ENCODE measurements at places on chromosomes 11 and 22. TPM values are rescaled to one million over a fixed set of nuclear protein-coding genes. Genes with fewer than 3 reads are reported as not detected.
A peak's percentile ranks its signal among the peaks of the same experiment; 100 is the strongest.

The CASP1 gene
- total RNA-seq, result 44.3 TPM

The CCDC87 gene
- 0.83 TPM for total RNA-seq

The CNGA4 gene
- 0.17 TPM for total RNA-seq

The SLC17A6 gene
- total RNA-seq, result not detected

DNA sequence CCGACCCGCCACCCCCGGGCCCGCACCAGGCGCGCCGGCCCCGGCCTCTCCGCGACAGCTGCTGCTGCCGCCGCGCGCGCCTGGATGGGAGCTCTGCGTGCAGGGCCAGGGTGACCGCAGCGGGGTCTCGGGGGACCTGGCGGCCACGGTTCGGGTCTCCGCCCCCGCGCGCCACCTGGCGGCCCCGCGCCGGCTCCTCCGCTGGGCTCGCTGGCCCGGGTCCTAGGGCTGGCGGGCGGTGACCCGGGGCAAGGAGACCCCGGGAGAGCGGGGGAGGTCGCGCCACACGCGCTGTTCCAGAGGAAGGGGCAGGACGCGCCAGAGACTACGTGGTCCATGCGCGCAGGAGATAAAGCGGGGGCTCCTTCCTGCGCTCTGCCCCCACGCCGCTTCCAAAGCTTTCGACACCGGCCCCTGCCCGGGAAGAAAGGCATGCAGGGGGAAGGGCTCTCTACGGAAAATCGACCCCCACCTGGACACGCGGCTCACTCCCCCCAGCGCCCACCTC, 562 bp downstream of the SHANK2 start:
- no peak for DNase-seq

The SULT4A1 gene
- total RNA-seq, result 0.82 TPM

GRCh38 chr22:38104084-38104483, 6.4 kb downstream of the BAIAP2L2 start:
- DNase-seq, result no peak

GRCh38 chr11:28763151-28763550, 655.0 kb downstream of the METTL15 start:
- no peak for DNase-seq

GRCh38 chr22:45678961-45679912, 7.6 kb downstream of the ATXN10 start:
- DNase-seq, result peak; percentile 81

DNA sequence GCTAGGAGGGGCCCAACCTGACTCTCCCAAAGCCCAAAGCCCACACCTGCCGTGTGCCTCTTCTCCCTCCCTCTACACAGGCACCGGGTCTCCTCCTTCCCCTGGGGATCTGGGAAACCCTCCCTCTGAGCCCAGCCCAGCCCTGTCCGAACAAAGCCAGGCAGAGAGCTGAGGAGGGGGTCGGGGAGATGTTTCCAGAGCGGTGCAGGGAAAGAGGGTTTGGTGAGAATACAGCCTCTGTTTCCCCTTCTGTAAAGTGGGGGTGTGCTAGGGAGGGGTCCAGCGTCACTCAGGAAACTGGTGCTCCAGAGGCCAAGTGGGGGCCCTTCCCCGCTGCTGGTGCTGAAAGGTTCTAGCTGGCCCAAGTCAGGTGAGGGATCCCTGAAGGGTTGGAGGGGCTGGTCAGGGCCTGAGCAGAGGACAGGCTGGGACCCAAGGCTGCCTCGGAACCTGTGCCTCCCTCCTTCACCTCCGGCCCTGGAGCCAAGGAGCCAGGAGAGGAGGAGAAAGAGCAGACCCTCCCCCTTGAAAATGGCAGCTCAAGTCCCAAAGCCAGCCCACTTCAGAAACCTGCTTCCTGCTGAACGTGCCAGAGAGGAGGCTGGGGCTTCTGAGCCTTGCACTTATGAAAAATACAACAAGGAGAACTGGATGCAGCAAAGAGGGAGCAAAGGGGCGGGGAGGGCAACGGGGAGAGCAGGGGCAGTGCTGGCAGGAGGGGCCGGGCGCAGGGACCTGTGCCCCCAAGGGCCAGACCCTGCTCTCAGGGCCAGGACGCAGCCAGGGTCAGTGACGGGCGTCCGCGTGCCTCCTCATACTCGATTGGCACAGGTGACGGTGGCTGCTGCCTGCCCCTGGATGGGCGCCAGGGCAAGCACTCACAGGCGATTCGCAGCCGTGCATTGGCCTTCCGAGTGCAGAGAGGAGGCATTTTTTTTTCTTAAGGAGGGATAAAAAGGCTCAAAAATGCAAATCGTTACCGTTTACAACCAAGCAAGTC, 43.2 kb downstream of the MACROD1 start:
- DNase-seq, result no peak

- DNase-seq, result no peak
Observed at GRCh38 chr11:71466358-71466757, 13.4 kb downstream of the NADSYN1 start.

The ROBO4 gene
- total RNA-seq, result 2.0 TPM

DNA sequence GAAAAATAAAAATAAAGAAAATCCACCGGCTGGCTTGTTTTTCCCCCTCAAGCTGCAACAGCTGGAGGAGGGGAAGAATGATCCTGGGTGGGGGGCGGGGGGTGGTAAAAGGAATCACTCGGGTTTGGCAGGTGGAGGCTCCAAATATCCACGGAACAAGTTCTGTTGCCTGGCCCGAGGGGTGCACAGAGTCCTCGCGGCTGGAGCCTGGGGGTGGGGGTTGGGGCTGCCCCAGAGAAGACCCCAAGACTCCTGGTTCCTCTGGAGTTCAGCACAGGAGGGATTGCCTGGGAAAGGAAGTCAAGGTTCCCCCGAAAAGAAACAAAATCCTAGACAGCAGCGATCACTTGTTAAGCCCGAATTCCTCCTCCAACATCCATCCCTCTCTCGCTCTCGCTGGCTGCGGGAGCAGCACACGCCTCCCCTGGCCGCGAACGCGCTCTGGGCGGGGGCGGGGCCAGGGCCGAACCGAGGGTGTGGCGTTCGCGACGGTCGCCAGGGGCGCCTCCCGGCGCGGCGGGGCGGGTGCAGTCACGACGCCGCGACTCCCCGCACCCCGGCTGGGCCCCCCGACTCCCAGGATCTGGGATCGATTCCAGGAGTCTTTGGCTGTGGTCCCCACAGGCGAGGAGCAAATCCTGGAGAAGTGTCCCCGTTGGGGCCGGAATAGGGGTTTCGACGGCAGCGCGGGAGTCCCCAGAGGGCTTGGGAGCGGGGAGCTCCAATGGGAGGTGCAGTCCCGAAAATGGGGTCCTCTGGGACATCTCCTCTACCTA, at the start of gene KCNA4:
Gene KCNA4 (minus strand): TSS at position 443 of the 776 bp plus-strand sequence. CDS start 4,352 bp downstream, outside the sequence.
- no peak for DNase-seq

DNA sequence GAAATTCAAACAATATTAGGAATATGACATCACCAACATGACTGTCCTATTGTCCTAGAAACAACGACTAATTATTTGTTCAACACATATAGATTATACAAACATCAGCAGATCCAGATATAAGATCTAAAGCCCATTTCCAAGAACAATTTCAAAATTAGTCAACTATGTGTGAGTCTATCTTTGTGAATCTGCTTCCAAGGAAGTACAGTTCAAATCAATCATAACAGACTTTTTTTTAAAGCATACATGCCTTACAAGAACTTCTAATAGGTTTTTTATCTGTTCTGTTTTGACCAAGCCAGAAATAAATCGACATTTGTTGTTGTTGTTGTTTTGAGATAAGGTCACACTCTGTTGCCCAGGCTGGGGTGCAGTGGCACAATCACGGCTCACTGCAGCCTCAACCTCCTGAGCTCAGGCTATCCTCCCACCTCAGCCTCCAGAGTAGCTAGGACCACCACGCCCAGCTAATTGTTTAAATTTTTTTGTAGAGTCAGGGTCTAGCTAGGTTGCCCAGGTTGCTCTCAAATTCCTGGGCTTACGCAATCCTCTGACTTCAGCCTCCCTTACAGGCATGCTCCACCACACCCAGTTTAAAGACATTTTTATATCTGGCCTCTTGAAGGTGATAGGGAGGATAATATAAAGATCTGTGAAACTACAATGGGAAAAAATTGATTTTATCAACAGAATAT, 54.8 kb downstream of the DENND5A start:
- no peak for DNase-seq

DNA sequence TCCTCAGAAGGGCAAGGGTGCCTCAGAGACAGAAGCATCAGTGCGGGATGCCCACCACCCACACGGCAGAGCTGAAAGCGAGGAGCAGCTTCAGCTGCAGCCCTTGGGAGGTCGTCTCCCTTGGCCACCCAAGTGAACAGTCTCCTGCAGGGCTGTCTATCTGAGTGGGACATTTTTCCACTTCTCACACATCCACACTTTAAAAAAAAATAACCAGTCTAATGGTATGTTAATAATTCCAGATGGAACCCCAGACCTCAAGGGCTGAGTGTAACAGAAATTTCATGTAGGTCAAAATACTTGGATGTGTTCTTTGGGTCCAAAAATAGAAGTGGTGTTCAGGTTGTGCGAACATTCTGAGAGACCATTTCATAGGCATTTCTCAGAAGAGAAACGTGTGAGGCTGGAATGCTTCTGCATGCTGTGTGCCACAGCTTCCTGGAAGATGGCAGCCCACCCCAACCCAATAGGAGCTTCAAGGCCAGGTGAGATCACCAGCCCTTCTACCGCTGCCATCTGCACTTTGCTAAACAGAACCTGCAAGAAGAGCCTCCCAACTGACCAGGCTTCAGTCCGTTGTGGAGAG, 623.2 kb downstream of the OPCML start:
- no peak for DNase-seq

- DNase-seq, result peak; percentile 43
Observed at GRCh38 chr11:128415539-128415938, 171.8 kb downstream of the ETS1 start.

GRCh38 chr22:27137871-27138337, 480.5 kb downstream of the MIAT start:
- no peak for DNase-seq

The F2 gene
- not detected for total RNA-seq

GRCh38 chr11:33663121-33663520, 37.5 kb downstream of the C11orf91 start:
- DNase-seq, result no peak
